Fibroblast of upper back skin (primary cell): ENCODE measurements at places on chromosomes 2 and 18.
A peak's percentile ranks its signal among the peaks of the same experiment; 100 is the strongest.

GRCh38 chr2:144166743-144167142, 353.2 kb downstream of the ZEB2 start:
- DNase-seq, result no peak

DNA sequence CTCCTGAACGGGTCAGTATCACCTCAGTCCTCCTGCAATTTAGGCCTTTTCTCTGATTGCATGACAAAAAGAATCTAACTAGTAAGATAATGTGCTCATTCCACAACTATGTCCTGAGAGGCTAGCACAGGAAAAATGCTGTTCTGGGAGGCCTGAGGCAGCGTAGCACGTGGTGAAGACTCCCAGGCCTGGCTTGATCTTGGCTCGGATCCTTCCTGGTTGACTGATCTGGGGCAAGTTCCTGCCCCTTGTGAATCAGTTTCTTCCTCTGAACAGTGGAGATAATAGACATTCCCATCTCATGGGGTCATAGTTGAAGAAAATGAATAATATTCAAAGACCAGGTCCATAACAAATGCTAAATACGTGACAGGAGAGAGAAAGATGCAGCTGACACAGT, 12.3 kb downstream of the FBLN7 start:
- DNase-seq, result peak; percentile 88

DNA sequence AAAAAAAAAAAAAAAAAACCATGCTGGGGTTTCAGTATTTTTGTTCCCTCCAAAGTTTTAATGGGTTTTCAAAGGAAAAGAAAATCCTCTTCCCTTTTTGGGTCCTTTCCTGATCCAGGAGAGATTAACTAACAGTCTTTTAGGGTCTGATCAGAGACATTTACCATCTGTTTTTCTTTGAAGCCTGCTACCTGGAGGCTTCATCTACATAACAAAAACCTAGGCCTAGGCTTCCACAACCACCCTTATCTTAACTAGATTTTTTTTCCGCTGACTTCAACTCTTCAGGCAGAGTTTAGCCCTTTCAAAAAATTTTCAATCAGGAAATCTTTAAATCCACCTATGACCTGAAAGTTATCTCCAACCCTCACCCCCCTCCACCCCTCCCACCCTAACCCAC, 154.7 kb downstream of the MBD2 start:
- no peak for DNase-seq

- no peak for DNase-seq
Measured at GRCh38 chr2:100246163-100247145, 75.8 kb downstream of the LONRF2 start.

GRCh38 chr2:175999283-175999819, 2.7 kb downstream of the LNPK start:
- no peak for DNase-seq

- peak; percentile 37 for DNase-seq
Measured at GRCh38 chr2:31138037-31138962, at the start of gene GALNT14. TSS of gene GALNT14 (minus strand) at chr2:31138440. CDS start at chr2:31138086, 354 bp downstream.

GRCh38 chr2:71789556-71790204, 336.3 kb downstream of the DYSF start:
- peak; percentile 54 for DNase-seq

GRCh38 chr18:25425024-25425423, 73.1 kb upstream of the ZNF521 start:
- DNase-seq, result no peak

- DNase-seq, result peak; percentile 41
Measured at GRCh38 chr2:110124939-110125691, 9.5 kb upstream of the MALL start.

DNA sequence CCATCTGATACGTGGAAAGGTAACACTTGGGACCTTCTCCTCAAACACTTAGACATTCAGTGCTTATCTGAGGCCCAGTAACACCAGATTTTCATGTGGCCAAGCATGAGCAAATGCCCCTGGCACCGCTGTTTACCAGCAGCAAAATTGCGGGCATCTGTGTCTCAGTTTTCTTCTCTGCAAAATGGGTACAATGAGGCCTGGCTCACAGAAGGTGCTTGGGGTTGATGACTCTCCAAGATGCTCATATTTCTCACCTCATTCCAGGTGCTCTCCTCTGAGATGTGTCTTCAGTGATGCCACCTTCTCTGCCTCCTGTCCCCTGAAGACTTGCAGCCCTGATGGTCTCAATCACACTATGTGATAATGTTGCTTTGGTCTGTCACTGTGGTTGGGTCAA, 321.7 kb downstream of the TSN start:
- DNase-seq, result no peak

DNA sequence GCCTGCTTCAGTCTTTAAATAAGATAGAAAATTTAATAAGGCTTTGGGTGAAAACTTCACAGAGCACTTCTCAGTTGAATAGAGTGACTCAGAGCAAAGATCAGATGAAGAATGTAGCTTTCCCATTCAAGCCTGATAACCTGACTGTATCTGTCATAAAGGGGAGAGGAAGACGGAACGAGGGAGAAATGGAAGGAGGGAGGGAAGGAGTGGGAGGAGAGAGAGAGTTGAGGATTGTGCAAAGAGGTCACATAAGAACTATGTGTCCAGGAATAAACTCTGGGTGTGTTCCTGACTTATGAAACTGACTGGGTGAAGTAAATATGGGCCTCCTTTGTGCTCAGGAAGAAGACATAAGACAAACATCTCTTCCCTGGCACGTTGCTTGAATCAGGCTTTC, 385.5 kb downstream of the LPIN1 start:
- no peak for DNase-seq

DNA sequence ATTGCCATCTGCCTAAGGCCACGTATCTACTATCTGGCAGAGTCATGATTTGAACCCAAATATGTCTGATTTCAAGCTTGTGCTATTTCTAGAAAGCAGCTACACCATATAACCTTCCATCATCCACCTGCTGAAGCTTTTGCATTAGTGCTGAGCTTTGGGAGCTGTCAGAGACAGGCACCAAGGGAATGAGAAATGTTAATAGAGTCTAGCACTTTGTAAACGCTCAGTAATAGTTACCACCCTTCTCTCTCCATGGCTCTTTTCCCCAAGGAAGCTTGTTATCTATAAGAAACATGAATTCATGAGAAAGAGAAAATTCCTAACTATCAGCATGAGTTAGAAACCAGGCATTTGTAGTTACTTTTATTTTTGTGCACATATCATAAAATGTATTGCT, 151.5 kb downstream of the CPS1 start:
- DNase-seq, result no peak

- DNase-seq, result no peak
Measured at GRCh38 chr18:33682436-33682835, 104.4 kb downstream of the ASXL3 start.

GRCh38 chr2:10016802-10017258, 26.5 kb upstream of the KLF11 start:
- DNase-seq, result no peak

GRCh38 chr2:85548608-85548900, 9.6 kb downstream of the MAT2A start:
- DNase-seq, result no peak
